ENCODE measurements at places on chromosomes 2 and 18. TPM values are rescaled to one million over a fixed set of nuclear protein-coding genes. Genes with fewer than 3 reads are reported as not detected.

DNA sequence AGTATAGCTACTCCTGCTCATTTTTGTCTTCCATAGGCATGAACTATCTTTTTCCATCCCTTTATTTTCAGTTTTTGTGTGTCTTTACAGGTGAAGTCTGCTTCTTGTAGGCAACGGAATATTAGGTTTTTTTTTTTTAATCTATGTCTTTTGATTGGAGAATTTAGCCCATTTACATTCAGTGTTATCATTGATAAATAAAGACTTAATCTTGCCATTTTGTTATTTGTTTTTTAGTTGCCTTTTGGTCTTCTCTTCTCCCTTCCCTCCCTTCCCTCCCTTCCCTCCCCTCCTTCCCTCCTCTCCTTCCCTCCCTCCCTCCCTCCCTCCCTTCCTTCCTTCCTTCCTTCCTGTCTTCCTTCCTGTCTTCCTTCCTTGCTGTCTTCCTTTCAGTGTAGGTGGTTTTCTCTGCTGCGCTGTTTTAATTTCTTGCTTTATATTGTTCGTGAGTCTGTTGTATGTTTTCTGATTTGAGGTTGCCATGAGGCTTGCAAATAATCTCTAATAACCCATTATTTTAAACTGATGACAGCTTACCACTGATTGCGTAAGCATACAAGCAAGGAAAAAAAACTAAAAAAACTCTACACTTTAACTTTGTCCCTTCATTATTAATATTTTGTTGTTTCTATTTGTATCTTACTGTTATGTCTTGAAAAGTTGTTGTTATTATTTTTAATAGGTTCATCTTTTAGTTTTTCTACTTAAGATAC, 353.8 kb downstream of the PARD3B start:
- no peak for DNase-seq

DNA sequence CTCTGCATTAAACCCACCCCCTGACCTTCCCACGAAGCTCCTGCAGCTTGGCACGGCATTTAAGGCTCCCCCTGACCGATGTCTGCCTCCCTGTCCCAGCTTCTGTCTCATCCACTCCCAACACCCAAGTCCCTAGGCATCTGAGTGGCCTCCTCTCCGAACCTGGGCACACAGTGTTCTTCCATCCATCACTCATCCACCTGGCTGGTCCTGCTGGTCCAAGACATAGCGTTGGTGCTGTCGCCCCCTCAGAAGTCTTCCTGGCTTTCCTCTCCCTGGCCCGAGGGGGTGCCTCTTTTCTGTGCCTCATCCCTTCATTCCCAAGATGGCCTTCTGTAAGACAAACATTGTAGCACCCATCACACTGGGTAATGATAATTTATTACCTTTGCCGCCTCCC, 323.6 kb downstream of the GBX2 start:
- no peak for DNase-seq

DNA sequence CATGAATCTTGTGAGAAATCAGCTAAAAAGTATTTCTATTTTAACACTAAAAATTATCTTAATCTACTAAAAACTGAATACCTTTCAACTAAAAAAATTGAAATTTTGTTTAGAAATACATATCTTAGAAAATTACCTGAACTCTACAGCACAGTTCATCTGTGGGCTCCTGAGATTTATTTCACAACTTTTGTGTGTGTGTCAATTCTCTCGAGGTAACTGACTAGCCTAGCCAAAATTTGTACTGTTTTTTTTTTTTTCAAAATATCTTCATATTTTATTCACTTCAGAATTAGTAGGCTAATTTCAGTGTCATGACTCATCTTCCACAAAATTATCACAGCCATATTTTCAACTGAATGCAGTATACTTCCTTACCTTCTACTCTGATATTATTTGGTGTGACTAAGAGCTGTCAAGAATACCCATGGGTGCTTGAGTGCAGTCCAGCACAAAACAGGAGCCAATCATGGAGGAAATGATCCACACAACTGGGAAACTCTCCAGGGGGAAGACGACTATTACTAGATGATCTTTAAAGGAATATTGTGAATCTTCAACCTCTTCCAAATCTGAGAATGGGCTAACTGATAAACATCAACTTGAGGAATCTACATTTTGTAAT, 174.6 kb downstream of the ZNF385B start:
- no peak for DNase-seq

GRCh38 chr2:60826111-60826510, 55.3 kb upstream of the REL start:
- no peak for DNase-seq

DNA sequence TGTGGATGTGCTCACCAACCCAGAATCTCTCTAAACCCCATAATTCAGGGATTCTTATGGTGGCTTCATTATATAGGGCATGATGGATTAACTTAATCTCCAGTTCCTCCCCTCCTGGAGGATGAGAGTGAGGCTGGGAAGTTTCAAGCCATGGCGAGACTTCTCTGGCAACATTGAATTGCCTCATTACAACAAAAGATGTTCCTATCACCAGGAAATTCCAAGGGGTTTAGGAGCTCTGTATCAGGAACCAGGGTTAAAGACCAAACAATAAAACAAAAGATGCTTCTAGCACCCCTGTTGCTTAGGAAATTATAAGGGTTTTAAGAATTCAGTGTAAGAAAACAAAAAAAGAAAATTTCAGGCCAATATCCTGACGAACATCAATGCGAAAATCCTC, 100.1 kb downstream of the NAB1 start:
- no peak for DNase-seq

GRCh38 chr2:21263622-21264021, 139.9 kb downstream of the TDRD15 start:
- DNase-seq = peak; percentile 60

- DNase-seq = no peak
Measured at GRCh38 chr18:34626404-34627136, 83.5 kb upstream of the DTNA start.

DNA sequence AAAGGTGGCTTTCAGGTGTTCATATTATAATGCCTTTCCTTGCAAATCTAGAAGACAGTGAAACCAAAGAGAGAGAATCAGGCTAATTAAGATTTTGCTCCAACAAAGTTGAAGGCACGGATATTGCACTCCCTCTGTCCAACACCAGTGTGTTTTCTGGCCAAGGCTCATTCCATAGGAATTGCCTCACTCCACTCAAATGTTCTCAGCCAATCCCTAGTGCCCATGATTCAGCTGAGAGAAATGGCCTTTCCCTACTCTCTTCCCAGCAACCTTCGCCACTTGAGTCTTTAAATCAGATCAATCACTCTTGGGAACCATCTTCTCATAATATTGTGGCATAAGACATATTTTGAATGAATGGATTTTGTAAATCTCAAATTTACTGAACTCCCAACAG, 768.2 kb upstream of the ACVR2A start:
- DNase-seq = no peak

DNA sequence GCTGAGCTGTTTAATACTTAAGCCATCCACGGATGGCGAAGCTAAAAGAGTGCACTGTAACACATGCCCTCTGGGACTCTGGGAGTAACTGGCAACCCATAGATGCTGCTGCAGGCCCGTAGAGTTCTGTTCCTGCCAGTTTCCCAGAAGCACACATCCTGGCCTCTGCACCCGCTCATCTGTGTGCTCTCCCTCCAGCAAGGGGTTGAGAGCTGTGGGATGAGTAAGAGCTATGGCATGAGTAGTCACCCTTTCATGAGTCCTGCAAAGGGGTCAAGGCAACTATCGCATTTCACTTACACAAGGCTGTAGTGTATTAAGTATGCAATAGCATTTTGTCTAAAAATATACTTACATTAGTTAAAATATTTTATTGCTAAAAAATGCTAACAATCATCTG, 1341.8 kb upstream of the NXPH2 start:
- DNase-seq = no peak

GRCh38 chr2:236558036-236558435, 11.6 kb upstream of the ACKR3 start:
- DNase-seq = no peak

GRCh38 chr18:48590678-48591077, 51.8 kb downstream of the CTIF start:
- no peak for DNase-seq

- no peak for DNase-seq
Measured at GRCh38 chr2:241039416-241039815, 41.0 kb downstream of the SNED1 start.

DNA sequence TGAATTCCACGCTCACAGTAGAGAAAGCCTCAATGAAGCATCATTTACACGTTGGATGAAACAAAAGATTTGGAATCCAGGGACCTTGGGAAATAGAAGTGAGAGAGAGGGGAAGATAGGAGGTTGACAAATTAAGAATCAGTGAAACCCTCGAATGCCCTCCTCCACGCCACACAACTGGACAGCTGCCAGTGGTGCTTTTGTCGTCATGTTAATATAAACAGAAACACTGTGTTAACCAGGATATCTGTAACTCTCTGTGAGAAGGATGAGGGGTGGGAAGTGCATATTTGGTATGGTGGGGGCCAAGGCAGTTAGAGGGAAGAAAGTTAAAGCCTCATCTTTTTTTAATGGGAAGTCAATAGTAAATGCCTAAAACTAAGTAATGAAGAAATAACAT, 108.7 kb downstream of the GFPT1 start:
- no peak for DNase-seq

DNA sequence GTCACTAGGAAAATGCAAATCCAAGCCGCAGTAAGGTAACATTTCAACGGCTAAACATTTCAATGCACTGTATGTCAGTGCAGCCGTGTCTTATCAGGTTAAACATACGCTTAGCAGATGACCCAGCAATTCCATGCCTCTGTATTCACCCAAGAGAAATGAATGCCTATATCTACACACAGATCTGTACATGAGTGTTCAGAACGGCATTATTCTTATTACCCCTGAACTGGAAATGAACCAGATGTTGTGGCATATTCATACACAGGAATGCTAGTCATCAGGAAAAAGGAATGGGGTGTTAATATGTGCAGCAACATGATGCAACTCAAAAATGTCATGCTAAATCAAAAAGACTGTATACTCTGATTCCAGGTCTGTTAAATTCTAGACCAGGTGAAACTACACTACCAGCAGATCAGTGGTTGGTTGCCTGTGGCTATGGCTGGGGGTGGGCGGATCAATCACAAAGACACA, 80.4 kb upstream of the RPL31 start:
- DNase-seq = no peak

- DNase-seq = no peak
Measured at GRCh38 chr18:79634186-79634585, 45.4 kb upstream of the CTDP1 start.

GRCh38 chr18:75408554-75409506, 18.7 kb downstream of the SMIM21 start:
- no peak for DNase-seq

DNA sequence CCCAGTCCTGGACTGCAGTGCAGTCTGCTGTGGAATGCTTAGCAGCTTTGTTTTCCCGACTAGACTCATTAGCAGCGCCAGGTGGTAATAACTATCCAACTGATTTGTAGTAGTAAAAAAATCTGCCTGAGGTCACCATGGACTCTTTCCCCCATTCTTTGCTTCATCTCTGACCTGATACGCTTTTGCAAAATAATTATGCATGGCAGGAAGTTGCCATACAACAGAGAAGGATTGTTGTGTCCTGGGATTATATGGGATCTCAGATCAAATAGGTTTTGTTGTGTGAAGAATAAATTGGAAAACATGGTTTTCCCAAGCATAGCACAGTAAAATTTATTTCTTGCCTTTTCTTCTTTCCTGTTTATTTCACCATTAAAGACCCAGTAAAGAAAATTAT, 72.4 kb upstream of the ATP5MC3 start:
- DNase-seq = no peak

DNA sequence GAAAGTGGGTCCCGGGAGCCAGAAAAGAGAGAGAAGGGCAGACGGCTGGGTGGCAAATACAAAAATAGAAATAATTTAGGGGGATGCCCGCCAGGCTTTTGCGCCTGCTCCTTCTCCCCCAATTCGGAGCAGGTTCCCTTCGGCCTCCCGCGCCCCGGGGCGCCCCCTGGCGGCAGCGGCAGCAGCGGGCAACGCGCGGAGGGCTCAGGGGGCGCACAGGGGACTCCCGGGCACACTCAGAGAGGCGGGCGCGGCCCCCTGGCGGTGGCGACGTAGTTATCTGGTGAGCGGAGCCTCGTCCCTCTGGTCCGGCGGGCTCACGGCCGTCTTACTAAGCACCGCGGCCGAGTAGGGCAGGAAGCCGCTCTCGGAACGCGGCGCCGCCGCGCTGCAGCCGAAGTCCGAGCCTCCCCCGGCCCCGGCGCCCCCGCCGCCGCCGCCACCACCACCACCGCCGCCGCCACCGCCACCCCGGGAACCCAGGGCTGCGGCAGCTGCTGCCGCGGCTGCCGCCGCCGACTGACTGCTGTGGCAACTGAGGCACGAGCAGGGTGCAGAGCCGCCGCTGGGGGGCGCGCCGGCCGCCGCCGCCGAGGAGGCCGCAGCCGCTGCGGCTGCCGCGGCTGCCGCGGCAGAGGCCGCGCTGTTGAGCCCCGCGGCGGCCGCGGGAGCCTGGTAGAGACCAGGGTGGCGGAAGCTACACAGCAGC, 3.8 kb downstream of the EVX2 start:
- no peak for DNase-seq

DNA sequence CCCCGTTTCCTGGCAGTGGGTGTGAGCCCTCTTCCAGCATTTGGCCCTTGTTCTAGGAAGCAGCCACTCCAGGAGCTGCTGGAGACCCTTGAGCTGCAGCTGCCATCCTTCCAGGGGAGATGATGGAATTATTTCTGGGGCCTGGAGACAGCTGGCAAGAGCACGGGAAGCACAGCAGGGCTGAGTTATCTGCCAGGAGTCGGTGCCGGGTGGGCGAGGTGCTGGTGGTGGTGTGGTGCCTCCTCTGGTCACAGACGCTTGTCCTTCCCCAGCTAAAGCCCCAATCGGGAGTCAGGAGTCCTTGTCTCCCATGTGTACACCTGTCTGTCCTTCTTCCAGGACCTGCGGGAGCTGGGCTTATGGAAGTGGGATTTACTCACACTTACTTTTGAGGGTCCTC, 36.0 kb downstream of the DPYSL5 start:
- no peak for DNase-seq

ZNF521 gene
- 17.4 TPM for total RNA-seq

STK36 gene
- 19.1 TPM for total RNA-seq

GKN1 gene
- total RNA-seq = not detected

CXCR2 gene
- 0.11 TPM for total RNA-seq

TMEM200C gene
- 0.92 TPM for total RNA-seq

IL36B gene
- not detected for total RNA-seq

FARSB gene
- 11.9 TPM for total RNA-seq

ZNF804A gene
- not detected for total RNA-seq

GPR39 gene
- 0.13 TPM for total RNA-seq

SH3BP4 gene
- 25.3 TPM for total RNA-seq

All from esophagus muscularis mucosa (tissue), 4 donors.